Left cardiac atrium (tissue), 4 donors: ENCODE measurements at places on chromosomes 13 and 19.

DNA sequence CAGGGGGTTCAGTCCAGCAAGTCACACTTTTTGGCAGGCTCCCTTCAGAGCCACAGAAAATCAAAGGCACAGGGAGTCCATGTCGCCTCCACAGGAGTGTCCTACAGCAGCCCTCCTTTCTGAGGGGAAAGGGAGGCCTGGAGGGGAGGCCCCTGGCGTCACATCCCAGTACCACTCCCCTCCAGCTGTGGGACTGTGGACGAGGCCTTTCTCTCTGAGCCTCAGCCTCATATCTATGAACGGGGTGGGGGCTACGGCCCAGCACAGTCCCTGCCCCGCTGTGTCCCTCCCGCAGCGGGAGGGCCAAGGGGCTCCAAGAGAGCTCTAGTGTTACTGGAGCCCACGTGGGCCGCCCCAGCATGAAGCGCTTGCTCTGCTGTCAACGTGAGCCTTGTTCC, 23.8 kb downstream of the PEPD start:
- no peak for DNase-seq

- DNase-seq, result no peak
Observed at GRCh38 chr19:6766357-6767080, 716 bp downstream of the SH2D3A start.

- no peak for DNase-seq
Observed at GRCh38 chr13:44188257-44188656, 185.4 kb upstream of the SERP2 start.

DNA sequence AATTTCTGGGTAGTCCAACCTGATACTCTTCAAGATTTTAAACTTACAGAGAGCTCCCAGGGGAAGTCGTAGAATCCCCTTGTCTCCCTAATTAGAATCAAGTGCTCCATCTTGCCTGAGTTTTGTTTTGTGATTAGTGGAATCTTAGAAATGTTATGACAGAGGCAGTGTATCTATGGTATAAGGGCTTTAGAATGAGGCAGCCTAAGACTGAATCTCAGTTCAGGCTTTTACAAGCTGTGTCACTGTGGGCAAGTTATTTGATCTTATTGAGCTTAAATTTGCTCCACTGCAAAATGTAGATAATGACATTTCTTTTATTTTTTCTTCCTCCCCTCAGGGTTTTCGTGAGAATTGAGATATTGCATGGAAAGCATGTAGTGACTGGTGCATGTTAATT, 215.5 kb downstream of the POSTN start:
- no peak for DNase-seq

DNA sequence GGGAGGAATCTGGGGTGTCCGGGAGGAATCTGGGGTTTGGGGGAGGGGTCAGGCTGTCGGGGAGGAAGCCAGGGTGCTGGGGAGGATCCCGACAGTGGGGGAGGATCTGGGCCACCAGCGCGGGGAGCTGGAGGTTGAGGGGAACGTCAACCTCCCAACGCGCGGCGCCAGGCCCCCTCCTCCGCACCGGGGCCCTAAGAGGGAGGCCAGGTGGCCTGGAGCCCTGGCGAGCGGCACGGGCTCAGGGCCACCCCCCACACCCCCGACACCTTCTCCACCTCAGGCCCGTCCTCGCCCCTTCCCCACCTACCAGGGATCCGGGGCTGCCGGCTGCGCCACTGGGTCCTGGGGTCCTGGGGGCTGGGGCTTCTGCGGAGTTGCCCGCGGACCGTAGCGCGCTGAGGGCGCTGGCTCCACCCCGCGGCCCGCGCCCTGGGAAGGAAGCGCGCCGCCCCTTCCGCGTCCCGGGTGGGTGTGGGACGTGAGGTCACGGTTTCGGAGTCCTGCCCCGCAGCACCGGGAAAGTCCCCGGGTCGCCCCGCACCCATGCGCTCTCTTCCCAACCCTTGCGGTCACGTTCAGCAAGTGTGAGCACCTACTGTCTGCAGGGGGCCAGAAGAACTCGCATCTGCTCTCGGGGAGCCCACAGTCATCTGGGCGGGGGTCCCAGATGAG, at the start of gene TICAM1:
TSS of gene TICAM1 (minus strand) at position 409 of the 675 bp plus-strand sequence. CDS start 13,335 bp downstream, outside the sequence.
- DNase-seq, result peak; percentile 85

DNA sequence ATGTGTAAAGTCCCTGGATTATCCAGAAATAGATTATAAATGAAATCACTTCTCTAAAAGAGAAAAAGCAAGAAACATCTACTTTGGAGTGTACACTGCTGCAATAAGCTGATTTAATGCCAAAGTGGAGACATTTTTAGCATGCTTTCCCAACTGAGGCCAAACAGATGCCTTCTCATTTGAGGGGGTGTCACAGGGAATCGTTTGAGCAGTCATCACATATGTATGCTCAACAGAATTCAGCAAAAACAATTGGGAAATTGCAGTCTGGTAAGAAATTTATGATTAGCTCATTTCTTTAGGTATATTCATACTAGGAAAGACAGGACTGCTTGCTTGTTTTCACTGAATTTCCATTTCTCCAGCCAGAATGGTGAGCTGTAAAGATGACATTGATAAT, 27.3 kb upstream of the TPP2 start:
- no peak for DNase-seq

GRCh38 chr19:29001141-29001581, 211.8 kb downstream of the UQCRFS1 start:
- DNase-seq, result no peak

GRCh38 chr13:73910733-73911132, 223.5 kb downstream of the KLF12 start:
- DNase-seq, result no peak

GRCh38 chr19:41657157-41657556, 30.3 kb upstream of the CEACAM4 start:
- no peak for DNase-seq

- no peak for DNase-seq
Observed at GRCh38 chr13:107743983-107744382, 471.4 kb downstream of the LIG4 start.

DNA sequence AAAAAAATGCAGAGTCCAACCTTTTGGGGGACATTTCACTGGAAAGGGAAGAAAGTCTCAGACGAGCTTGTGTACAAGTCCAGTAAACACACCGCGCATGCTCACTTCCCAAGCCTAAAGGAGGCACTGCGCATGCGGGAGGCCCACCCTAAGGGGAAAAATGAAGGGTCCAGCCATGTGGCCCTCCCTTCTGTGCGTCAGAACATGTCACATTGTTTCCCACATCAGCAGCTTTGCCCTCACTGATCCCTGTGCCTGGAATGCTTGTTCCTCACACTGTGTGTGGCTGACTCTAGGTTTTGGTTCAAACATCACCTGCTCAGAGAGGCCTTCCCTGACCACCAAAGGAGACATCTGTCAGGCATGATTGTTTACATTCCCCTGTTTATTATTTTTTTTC, 4.4 kb downstream of the ELSPBP1 start:
- no peak for DNase-seq

DNA sequence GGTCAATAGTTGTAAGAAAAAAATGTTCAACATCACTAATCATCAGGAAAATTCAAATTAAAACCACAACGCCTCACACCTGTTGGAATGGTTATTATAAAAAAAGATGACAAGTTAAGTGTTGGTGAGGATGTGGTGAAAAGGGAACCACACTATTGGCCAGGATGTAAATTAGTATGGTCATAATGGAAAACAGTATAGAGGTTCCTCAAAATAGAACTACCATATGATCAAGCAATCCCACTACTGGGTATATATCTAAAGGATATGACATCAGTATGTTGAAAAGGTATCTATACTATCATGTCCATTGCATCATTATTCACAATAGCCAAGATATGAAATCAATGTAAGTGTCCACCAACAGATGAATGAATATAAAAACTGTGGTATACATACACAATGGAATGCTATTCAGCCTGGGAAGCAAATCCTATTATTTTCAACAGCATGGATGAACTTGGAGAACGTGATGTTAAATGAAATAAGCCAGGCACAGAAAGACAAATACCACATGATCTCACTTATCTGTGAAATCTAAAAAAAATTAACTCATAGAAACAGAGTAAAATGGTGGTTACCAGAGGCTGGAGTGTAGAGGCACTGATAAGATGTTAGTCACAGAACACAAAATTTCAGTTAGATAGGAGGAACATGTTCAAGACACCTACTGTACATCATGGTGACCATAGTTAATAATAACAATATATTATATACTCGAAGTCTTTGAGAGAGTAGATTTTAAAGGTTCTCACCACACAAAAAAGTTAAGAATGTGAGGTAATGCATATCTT, 56.6 kb downstream of the TBC1D4 start:
- DNase-seq, result no peak

- DNase-seq, result no peak
Observed at GRCh38 chr13:83881140-83881684, 1.1 kb downstream of the SLITRK1 start.

DNA sequence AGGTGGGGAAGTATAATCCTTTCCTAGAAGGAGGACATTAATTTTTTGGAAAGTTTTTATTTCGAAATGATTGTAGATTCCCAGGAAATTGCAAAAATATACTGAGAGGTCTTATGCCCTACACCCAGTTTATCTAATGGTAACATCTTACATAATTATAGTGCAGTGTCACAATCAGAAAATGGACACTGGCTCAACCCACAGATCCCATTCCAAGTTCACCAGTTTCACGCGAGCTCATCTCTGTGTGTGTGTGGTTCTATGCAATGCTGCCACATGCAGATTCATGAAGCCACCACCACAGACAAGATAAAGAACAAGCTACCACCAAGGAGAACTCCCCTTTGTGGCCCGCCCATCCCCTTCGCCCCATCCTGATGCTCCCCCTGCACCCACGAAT, 24.4 kb downstream of the IL17D start:
- no peak for DNase-seq

DNA sequence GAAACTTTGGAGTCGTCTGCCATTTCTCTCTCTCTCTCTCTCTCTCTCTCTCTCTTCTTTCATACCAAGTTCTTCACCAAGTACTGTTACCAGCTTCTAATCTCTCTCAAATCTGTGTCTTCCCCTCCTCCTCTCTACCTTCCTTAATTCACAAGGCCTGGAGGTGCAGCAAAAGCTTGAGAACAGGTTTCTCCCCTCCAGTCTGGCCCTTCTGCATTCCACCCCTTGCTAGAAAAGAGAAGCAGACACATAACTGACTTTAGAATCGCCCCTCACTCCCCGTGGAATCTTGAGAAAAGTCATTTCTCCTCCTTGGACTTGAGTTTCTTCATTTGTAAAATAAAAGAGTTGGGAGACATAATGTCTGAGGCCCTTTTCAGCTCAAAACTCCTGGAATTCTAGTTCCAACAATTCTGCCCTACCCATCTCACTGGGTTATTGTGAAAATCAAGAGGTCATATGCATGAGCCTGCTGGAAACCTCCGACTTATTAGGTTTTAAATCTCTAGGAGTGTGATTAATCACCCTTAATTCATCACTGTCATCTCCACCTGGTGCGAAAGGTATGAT, 20.4 kb downstream of the AMER2 start:
- no peak for DNase-seq

DNA sequence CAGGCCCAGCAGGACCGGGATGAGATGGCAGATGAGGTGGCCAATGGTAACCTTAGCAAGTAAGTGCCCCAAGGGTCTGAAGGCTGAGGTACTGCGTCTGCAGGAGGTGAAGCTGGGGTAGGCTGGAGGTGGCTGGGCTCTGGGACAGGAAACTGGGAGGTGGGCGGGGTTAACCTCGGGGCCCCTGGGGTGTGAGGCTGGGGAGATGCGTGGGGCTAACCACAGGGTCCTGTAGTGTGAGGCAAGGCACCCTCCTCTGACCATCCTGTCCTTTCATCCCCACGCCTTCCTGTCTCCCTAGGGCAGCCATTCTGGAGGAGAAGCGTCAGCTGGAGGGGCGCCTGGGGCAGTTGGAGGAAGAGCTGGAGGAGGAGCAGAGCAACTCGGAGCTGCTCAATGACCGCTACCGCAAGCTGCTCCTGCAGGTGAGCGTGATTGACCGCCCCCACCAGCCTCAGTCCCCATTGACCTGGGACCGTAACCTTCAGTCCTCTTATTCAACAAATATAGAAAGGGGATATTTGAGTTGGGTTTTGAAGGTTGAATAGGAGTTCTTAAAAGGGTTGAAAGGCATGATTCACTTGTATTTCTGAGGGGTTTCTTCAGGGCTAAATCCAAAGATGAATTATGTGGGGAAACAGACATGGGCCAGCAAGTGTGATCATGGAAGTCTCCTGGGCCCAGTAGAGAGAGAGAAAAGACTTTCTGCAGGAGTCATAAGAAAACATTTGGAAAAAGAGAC, 35.7 kb downstream of the KCNC3 start:
- no peak for DNase-seq

DNA sequence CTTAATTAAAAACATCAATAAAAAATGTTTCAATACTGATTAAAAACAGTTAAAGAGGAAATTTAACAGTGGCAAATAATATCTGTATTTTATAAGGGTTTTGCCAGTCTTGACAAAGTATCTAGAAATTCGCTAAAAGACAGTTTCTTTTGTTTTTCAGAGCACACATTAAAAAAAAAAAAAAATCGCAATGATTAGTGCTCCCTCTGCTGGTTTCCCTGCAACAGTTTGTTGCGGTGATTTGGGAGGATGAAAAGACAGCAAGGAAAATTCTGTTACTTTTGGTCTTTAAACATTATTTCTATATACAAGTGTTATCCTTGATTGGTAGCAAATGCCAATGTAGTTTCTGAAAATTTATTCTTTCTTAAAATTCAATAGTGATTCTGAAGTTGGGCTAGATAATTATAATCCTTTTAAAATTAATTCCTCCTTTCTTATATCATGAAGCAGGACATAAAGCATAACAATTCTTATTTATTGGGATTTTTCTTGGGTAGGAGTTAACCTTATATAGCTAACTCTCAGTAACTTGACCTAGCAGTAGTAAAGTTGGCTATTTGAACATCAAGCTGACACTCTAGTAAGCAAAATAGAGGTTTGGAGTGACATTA, 23.1 kb upstream of the SPRY2 start:
- DNase-seq, result no peak

- no peak for DNase-seq
Observed at GRCh38 chr19:47593860-47594259, 15.1 kb upstream of the BICRA start.
